Foreskin melanocyte (primary cell): ENCODE measurements at places on chromosomes 5 and 9.

GRCh38 chr5:173165177-173166016 lies 21.1 kb downstream of the BNIP1 start:
- no peak for DNase-seq

GRCh38 chr9:35646153-35646532 lies 4.6 kb downstream of the SIT1 start:
- no peak for DNase-seq

- no peak for DNase-seq
Observed at GRCh38 chr9:127796225-127796813, 6.4 kb upstream of the FPGS start.

GRCh38 chr5:8884029-8884428 lies 661.8 kb downstream of the SEMA5A start:
- DNase-seq, result no peak

DNA sequence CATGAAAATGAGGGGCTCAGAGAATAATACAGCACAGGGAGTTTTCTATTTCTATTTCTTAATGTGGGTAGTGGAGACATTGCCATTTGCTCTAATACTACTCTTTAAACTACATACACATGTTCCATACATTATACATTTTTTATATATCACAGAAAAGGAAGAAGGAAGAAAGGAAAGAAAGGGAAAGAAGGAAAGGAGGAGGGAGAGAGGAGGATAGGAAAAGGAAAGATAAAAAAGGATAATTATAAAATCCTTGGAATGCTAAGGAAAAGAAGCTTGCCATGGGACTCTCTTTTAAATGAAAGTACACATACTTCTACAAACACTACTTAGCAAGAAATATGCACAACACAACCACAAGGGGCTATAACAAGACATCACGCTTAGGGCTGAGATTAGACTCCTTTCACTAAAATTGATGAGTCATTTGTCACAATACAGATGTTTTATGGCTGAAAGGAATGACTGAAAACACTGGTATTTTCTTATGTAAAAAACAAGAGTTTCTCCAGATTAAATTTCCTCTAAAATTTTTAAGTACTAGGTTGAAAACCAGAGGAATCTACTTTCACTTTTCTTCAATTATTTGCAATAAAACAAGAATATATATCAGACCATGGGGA lies 219.8 kb downstream of the ARL15 start:
- DNase-seq, result peak; percentile 82

GRCh38 chr5:149576021-149576420 lies 5.3 kb upstream of the ARHGEF37 start:
- DNase-seq, result no peak

- no peak for DNase-seq
Observed at GRCh38 chr5:78594021-78594420, 54.6 kb downstream of the LHFPL2 start.

DNA sequence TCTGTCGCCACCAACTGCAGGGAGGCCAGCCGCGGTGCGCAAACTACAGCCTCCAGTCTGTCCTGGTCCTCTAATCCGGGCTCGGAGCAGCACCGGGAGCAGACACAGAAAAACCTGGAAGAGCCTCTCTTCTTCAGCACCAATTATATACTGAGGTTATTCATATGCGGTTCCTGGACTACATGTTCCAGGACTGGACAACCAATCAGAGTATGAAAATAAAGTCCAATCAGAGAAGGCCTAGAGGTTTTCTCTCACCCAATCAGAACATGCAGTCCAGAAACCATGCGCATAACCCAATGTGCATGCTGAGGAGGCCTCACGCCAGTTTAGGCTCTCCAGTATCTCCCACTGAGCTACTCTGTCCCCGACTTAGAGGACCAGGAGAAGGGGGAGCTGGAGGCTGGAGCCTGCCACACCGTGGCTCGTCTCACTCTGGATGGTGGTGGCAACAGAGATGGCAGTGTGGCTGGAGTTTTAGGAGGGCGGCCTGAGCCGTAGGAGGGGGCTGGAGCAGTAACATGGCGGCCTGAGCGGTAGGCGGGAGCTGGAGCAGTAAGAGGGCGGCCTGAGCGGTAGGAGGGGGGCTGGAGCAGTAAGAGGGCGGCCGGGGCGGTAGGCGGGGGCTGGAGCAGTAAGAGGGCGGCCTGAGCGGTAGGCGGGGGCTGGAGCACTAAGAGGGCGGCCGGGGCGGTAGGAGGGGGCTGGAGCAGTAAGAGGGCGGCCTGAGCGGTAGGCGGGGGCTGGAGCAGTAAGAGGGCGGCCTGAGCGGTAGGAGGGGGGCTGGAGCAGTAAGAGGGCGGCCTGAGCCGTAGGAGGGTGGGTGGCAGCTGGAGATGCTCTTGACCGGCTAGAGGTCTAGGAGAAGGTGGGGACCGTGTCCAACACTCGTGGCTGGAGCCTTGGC lies 20.4 kb upstream of the TRIM52 start:
- no peak for DNase-seq

GRCh38 chr5:39016587-39017275 lies 57.5 kb downstream of the RICTOR start:
- DNase-seq, result no peak

DNA sequence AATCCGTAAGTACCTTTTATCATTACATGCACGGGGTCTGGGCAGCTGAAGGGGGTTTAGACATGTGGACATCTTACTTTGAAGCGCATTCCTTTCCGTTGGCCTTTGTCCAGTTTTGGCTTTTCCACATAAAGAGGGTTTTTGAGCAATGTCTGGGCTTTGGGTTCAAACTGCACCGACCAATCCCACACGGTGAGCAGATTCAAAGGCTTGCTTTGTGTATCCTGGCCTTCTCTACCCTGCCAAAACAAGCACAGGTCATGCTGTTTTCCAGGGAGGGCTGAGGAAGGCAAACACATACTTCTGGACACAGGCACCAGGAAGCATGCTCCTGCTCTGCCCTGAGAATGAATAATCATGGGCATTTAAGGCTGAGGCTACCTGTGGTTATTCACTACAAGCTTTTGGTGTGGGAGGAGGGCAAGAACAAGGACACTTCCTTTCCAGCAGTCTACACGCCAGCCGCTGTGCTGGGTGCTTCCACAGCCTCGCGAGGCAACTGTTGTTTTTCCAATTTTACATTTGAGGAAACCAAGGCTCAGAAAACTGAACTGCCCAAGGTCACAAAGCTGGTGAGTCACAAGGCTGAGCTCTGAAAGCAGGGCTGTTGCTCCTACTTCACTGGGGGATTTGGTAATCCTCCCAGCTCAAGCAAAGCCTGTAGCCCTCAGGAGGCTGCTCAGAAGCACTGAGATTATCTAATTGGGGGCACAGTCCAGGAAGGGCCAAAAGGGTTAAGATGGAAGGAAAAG lies 59.8 kb upstream of the GOLPH3 start:
- DNase-seq, result peak; percentile 54

DNA sequence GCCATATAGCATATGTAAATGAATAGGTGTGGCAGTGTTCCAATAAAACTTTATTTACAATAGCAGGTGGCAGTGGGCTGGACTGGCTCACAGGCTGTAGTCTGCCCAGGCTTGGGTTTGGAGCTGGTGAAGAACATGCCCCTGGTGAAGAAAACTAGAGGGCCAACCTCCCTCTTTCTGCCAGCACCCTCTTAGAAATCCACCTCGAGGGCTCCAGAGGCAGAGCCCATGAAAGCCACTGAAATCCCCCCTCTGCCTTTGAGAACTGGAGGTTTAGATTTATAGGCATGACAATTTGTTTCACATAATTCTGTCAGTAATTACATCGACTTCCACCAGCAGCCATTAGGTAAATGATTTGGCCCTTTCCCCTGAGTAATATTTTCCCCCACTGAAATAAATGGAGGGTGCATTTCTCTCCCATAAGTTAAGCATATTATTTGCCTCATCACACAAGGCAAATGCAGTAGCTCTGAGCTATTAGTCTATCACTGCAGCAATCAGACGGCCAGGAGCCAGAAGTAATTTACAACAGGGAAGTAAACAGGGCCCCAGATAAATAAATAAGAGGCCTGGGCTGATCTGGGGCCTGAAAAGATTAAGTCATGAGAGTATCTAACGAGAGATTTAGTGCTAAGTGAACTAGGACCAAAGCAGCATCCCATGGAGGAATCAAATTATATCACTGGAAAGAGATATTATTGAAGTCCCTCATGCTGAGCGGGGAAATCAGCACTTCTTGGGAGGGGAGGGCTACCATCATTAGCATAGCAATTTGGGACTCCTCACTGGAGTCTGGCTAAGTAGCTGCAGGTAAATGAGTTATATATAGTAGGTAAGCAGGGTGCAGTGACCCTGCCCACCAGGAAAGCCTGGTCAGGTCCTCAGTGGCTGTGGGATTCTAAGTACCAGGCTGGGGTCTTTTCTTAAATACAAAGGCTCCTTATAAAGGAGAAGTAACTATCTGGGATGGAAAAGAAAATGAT lies 123.9 kb downstream of the SLIT3 start:
- no peak for DNase-seq

DNA sequence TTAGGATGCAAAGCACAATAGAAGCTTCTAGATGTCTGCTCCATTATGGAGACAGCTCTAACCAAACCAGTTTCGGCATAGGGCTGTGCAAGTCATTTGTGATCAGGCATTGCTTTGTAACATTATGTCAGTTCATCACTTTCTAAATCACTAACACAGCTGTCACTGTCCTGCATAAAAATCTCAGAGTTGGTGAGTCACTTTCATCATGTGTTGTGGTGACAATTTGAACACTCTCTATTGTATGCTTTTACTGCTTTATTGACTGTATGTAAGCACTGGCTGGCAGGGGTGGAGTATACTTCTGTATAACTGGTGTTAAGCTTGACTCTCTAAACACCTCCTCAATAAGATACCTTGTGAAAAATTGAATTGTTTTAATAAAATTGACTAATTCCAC lies 77.9 kb downstream of the SLCO4C1 start:
- no peak for DNase-seq

DNA sequence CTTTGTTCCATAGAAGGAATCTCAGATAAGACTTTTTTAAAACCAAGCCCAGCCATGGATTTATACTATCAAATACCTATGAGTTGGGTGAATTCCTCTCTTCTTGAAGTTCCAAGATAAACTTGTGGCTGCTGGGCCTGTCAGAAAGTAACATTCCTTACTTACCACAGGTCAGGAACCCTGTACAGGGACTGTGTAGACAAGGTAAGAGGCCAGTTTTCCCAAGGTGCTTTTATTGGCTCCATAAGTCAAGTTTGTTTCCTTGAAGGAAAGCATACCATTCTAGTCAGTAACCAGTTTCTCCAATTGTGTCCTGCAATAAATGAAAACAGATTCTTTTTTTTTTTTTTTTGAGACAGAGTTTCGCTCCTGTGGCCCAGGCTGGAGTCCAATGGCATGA lies 8.8 kb upstream of the CLTB start:
- no peak for DNase-seq

- DNase-seq, result no peak
Observed at GRCh38 chr5:97406946-97407676, 224.1 kb upstream of the RIOK2 start.

DNA sequence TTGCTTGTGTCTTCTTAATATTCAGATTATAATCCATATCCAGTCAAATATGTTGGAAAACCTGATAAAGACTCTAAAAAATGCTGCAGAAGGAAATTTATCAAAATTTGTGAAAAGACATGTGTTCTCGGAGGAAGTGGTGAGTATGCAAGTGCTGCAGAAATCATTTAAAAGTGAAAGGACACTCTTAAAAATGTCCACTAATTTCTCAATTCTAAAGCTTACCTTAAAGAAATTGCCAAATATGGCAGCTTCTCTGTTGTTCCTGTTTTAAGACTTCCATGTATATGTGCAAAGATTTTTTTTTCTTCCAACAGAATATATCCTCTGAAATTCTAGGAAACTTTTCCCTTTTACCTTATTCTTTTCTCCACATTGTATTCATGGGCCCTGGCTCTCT lies 32.4 kb downstream of the PTCD2 start:
- no peak for DNase-seq

GRCh38 chr9:21324047-21324446 lies 11.2 kb downstream of the KLHL9 start:
- peak; percentile 48 for DNase-seq

- no peak for DNase-seq
Observed at GRCh38 chr5:156617426-156617825, 232.7 kb upstream of the PPP1R2B start.

- DNase-seq, result no peak
Observed at GRCh38 chr9:132898051-132898450, 19.4 kb downstream of the SPACA9 start.

DNA sequence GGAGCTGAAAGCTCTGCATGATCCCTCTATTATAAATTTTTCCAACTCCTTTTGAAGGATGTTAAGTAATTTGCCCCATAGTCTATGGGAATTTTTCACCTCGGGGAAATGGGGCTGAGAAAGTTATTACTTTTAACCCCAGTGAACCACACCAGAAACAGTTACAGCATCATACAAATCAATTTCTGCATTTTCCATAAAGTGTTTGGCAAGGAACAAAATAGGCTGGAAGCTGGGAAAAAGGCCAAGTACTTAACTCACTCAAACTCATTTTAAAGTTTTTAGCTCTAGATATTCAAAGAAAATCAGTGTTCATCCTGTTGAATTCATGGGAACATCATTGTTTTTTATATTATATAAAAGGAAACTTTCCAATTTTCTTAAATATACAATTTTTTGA lies 160.9 kb downstream of the SH3GL2 start:
- no peak for DNase-seq

DNA sequence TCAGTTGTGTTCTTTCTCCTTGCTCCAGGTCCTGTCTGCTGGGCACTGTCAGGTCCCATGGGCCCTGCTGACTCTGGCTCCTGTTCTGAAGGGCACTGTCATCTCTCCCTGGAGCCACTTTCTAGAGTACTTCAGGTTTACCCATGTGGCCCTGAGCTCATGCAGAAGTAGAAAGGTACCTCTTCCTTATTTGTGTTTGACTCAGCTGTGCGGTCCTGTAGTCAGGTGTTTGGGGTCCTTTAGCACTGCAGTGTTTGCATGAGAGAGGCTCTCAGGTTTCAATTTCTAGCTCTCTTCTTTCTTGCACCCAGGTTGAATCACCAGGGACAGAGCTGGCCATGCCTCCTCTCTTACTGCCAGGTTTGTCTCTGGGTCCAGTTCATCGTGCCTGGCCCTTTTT lies 71.5 kb downstream of the HSPA4 start:
- no peak for DNase-seq

GRCh38 chr5:119257613-119258012 lies 98.2 kb upstream of the TNFAIP8 start:
- DNase-seq, result no peak

DNA sequence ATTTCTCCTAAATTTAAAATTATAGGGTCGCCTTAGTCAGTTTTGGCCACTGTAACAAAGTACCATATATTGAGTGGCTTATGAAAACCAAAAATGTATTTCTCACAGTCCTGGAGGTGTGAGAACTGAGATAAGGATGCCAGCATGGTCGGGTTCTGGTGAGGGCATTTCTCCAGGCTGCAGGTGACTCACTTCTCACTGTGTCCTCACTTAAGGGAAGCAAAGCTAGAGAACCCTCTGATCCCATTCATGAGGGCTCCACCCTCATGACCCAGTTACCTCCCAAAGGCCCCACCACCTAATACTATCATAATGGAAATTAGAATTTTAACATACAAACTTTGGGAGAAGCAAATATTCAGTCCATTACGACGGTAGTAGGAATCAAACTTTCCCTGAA lies 75.1 kb upstream of the FBN2 start:
- DNase-seq, result no peak
